Brain microvascular endothelial cell (primary cell): ENCODE measurements at places on chromosomes 4 and X.

GRCh38 chrX:57647020-57647419 is 33.0 kb downstream of the NLRP2B start:
- DNase-seq, result no peak

DNA sequence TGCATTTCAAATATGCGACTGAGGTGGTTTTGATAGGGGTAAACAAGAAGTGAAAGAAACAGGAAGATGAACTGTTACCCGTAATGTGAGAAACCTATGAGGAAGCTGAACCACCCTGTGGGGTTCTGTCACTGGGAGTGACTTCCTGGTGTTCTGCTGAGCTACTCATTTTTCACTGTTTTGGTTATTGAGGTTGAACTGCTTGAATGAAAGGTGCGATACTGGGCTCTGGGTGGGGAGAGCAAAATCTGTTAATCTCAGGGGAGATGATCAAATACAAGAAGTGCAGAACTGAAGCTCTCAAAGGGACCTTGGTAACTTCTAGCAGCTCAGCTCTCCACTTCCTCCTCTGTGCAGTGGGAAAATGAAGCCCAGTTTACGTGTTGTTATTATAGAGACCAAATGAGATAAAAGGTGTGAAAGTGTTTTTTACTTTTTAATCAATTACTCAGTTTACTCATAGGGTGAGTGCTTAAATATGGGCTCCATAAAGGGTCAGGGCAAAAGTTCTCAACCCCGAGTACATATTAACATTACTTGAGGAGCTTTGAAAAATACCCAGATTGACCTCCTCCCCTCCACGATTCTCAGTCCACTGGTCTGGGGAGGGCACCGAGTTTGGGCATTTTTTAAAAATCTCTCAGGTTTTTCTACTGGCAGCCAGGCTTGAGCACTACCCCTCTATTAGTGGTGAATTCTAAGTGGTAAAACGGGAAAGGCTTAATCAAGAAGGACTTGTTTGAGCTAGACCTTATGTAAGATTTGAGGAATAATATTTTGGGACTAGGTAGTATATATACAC is 66.7 kb downstream of the COQ2 start:
- DNase-seq, result no peak

GRCh38 chr4:7186516-7187167 is 5.7 kb upstream of the SORCS2 start:
- DNase-seq, result no peak

- no peak for DNase-seq
These were observed 15.3 kb downstream of the ALB start for GRCh38 chr4:73419106-73420038.

- no peak for DNase-seq
These were observed 204.2 kb upstream of the IL15 start for GRCh38 chr4:141432000-141432712.

DNA sequence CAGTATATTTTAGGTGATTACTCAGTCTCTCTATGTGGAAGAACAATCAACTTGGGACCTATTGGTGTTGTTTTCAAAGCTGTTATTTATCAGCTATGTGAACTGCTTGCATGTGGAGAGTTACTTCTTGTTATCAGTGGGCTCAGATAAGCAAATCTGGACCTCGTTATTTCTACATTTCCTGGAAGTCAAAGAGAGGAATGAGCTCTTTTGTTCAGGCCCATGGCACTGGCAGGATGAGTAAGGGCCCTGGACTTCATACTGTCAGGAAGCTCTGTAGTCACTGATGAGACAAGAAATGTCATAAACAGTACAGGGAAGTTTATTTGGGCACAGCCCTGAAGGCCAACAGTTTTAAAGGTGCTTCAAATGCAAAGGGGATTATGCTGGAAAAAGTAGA is 760.6 kb upstream of the EPHA5 start:
- DNase-seq, result peak; percentile 79

DNA sequence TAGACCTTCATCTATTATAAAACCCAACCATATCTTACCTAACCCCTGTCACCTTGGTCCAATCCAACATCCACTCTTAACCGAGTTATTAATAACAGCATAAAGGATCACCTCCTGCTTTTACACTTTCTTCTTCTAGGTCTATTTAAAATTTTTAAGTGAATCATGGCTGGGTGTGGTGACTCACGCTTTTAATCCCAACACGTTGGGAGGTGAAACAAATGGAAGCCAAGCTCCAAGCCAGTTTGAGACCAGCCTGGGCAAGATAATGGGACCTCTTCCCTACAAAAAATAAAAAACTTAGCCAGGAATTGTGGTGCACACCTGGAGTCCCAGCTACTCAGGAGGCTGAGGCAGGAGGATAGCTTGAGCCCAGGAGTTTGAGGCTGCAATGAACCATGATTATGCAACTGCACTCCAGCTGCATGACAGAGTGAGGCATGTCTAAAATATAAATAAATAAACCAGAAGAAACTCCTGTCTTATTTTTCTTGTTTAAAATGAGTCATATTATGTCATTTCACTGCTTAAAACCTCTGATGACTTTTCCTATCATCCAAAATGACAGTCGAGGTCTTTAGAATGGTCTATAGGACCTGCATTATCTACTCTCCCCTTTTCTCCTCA is 188.4 kb downstream of the GASK1B start:
- DNase-seq, result no peak

DNA sequence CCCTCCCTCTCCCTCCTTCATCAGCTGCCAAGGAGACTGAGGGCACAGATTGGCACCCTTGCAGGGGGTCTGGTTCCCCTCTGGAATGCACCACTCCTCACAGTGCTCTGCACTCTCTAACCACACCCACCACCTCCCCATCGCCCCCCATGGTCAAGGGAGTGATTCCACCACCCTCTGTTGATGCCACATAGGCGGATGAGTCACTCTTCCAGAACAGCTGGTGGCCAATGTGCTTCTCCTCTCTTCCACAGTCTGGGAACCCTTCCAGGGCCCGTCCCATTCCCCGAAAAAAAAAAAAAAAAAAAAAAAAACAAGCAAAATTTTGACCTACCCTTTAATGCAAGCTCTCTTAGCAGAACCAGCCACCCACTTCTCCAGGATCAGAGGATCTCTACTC is 341.3 kb upstream of the KLF3 start:
- DNase-seq, result peak; percentile 60

DNA sequence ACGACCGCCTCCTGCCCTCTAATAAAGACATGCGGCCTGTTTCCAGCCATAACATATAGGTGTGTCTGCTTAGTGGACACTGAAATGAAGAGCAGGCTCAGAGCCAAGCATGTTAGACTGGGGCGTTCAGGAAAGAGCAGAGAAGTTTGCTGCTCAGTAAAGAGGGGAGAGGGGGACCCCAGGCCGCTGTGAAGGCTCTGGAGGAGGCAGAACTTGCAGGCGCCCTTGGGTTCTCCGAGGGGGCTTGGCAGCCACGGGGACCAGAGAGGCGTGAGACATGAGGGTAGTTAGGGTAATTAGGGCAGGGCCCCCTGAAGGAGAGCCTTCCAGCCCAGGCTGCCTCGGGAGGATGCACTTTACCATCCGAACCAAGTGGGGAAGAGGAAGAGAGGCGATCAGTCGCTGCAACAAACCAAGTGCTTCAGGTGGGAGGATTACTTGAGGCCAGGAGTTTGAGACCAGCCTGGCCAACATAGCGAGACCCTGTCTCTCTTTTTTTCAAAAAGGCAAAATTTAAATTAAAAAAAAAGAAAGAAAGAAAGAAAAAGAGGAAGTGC is 46.6 kb upstream of the CDKN2AIP start:
- no peak for DNase-seq

GRCh38 chr4:23956601-23957364 is 66.9 kb upstream of the PPARGC1A start:
- peak; percentile 36 for DNase-seq

DNA sequence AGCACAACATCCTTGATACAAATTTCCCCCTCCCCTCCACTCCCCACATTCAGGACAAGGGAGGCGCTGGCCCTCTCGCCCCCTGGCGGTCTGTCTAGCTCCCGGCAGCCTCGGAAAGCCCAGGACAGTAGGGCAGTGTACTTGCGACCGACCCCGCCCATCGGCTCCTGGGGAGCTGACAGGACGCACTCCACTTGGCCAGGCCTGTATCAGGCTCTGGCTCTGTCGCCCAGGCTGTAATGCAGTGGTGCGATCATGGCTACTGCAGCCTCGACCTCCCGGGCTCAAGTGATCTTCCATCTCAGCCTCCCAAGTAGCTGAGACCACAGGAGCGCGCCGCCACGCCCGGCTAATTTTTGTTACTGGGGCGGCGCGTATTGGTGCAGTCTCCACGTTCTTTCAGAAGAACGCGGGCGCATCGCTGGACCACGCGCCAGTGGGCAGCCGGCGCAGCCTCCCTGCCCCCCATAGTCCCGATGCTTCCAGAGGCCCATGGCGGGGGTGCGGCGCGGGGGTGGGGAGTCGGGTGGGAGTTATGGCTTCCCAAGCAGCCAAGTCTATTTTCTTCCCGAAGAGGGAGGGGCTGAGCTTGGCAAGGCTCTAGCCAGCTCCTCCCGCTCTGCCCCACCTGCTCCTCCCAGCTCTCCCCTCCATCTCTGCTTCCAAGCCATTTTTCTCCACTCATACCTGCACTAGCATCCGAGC is 7.8 kb upstream of the AKAP14 start:
- DNase-seq, result peak; percentile 29

- DNase-seq, result no peak
These were observed 99.6 kb downstream of the CFAP47 start for GRCh38 chrX:36019125-36019524.

DNA sequence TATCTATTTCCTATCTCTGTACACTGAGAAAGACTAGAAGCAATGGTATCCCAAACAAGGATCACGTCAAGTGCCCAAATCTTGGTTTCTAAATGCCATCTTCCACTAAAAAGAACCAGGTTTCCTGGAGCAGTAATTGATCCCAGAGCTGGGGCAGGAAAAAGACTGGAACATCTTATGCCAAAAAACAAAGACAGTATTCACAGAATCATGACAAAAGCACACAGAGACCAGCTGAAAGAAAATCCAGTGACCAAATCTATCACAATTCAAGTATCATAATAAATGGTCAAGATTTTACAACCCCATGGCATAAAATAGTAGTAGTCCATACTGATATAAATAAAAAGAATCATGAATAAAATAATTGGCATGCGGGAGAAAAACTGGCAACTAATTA is 44.9 kb downstream of the CENPC start:
- DNase-seq, result no peak

- DNase-seq, result peak; percentile 16
These were observed 55.5 kb upstream of the FBXW7 start for GRCh38 chr4:152591396-152591795.

DNA sequence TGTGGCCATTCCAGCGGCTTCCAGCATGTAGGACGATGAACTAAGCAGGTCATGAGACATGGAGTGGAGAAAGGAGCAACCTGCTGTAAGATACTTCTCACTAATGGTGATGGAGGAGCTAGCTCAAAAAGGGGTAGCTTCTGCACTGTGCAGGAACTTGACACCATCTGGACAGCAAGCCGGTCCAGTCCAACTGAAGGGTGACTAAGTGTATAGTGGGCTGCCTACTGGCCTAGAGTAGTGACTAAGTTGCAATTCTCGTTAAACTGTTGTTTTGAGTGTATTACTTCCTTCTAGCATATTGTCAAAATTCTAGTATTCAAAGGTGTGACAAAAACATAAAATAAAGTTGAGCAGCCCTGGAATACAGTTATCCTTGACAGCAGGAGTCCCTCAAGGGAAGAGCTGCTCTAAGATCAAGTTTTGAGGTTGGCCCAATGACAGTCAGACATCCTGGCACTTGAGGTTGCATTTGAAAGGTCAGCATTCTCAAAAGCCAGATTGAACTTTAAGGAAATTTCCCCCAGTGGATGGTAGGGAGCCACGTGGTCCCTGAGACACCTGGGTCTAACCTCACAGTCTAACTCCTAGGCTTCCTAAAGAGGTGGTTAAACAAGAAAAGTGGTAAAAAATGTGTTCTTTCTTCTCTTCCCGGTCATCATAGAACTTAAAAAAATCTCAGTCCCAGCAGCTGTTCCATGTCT is 8.0 kb downstream of the CETN2 start:
- no peak for DNase-seq

DNA sequence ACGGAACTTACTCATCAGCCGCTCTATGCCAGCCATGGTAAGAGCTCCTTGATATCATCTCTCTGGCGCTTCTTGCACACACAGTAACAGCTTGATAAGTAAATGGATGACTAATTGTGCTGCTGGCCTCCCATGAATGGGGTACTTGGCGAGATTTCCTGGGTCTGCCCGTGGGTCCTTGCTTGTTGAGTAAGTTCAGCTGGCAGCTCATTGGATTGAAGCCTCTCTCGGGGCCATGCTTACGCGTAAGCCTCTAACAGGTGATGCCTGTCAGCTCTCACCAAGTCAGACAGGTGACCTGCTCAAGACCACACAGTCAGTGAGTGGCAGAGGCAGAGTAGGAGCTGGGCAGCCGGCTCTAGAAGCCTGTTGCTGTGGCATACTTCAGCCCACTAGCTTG is 7.7 kb downstream of the NSG1 start:
- DNase-seq, result peak; percentile 5

- DNase-seq, result no peak
These were observed 15.6 kb downstream of the CXorf66 start for GRCh38 chrX:139949703-139950102.
